ENCODE measurements at places on chromosomes 7 and 10.

- H3K27ac ChIP-seq = no peak overlapping the region
- H3K4me1 ChIP-seq = peaks cover 2% of the 10 kb centered on the region
- no peak overlapping the region for H3K4me3 ChIP-seq
These were observed 380.9 kb upstream of the SEMA3C start for GRCh38 chr7:81299711-81300110.

GRCh38 chr10:5963071-5963470 is 14.3 kb downstream of the IL15RA start:
- H3K4me3 ChIP-seq = no peak overlapping the region
- no peaks in the 10 kb centered on the region for H3K36me3 ChIP-seq
- no peaks in the 10 kb centered on the region for H3K27me3 ChIP-seq
- no peaks in the 10 kb centered on the region for H3K4me1 ChIP-seq
- no peak overlapping the region for H3K27ac ChIP-seq

GRCh38 chr10:124227988-124228387 is 134.6 kb upstream of the CHST15 start:
- H3K36me3 ChIP-seq = no peaks in the 10 kb centered on the region
- no peak overlapping the region for H3K4me3 ChIP-seq
- DNase-seq = no peak
- no peak overlapping the region for H3K27ac ChIP-seq

- H3K4me3 ChIP-seq = no peak overlapping the region
- H3K4me1 ChIP-seq = no peaks in the 10 kb centered on the region
- H3K27me3 ChIP-seq = no peaks in the 10 kb centered on the region
- H3K36me3 ChIP-seq = no peaks in the 10 kb centered on the region
These were observed 806.9 kb downstream of the TNS3 start for GRCh38 chr7:46775020-46775419.

All from ovary (tissue), 10 donors.